Hippocampal formation (tissue), 2 donors: ENCODE measurements at places on chromosomes 12 and 14.

DNA sequence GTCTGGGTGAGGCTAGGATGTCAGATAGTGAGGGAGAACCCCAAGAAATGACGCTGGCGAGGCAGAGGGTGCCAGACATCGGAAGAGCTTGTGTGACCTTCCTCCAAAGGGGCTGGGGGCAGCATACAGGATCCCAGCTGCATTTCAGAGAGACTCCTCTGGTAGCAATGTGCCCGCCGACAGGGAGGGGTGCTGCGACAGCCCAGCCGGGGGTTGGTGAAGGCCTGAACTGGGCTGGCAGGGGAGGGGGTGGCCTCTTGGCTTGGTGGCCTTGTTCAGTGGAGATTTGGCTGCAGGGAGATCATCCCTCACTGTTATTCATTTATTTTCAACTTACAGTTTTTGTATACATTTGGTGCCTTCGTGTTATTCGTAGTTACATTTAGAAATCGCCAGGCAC, 5.2 kb downstream of the TCHP start:
- DNase-seq = no peak

- DNase-seq = no peak
Measured at GRCh38 chr14:79325071-79325470, 886.2 kb downstream of the DIO2 start.

- no peak for DNase-seq
Measured at GRCh38 chr12:62846491-62846890, 88.5 kb downstream of the PPM1H start.

DNA sequence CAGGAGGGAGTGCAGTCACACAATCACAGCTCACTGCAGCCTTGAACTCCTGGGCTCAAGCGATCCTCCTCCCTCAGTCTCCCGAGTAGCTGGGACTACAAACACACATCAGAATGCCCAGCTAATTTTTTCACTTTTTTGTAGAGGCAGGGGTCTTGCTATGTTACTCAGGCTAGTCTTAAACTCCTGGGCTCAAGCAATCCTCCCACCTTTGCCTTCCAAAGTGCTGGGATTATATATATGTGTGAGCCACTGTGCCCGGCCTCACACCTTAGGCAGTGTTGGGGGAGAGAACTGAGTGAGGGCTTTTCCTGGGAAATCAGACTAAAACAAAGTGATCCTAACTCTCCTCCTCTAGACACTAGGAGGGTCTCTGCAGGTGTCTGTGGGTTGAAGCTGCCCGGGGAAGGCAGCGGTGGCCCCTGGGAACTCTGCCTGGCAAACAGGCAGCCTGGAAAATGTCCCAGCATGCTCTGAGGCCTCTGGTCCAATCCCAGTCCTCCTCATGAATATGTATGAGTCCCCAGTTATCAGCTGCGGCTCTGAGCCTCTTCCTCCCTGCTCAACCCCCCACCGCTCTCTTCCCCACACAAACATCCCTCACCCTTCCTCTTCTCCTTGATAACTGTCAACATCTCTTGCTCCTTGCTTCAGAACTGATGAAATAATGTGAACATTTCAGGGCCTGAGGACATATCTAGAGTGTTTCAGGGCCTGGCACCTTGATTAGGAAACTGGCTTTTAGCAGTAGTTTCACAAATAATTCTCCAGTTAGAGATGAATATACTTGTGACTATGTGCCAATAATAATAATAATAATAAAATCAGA, 7.9 kb upstream of the NAA25 start:
- DNase-seq = peak; percentile 92

DNA sequence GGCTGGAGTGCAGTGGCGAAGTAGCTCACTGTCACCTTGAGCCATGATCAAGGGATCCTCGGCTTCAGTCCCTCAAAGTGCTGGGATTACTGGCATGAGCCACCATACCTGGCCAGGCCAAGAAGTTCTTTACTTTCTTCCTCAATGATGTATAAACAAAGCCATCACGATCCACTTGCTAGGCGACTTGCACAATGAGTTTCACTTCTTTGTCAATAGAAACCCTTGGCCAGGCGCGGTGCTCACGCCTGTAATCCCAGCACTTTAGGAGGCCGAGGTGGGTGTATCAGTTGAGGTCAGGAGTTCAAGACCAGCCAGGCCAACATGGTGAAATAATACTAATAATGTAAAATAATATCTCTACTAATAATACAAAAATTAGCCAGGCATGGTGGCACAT, 14.4 kb upstream of the SPSB2 start:
- DNase-seq = no peak

- DNase-seq = no peak
Measured at GRCh38 chr14:20472536-20473169, 3.4 kb downstream of the PNP start.

- no peak for DNase-seq
Measured at GRCh38 chr14:58717813-58718212, 80.1 kb downstream of the DACT1 start.

DNA sequence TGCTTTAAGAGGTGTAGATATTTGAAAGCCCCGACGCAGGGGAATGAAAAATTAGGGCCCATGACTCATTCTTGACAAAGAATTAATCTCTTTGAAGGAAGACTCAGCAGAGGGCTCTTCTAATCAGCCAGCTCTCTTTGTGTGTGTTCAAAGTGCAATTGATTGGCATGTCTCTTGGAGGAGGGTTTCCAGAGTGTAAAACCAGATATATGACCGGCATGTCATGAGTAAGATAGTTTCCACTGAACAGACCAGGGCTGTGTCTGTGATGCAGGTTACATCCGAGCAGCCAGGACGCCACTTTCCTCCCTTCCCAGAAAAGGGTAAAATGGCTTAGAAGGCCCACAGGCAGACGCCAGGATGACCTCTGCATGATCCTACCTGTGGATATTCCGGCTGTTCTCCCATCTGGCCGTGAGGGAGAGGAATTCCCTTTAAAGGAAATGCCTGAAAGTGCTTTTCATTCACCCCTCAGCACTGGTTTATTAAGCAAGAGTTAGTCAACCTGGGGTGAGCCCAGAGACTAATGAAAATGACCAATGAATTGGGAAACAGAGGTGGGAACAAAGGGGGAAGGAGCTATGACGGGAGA, 7.2 kb upstream of the KRT75 start:
- no peak for DNase-seq

- DNase-seq = no peak
Measured at GRCh38 chr12:54565986-54566544, 16.7 kb downstream of the PDE1B start.

DNA sequence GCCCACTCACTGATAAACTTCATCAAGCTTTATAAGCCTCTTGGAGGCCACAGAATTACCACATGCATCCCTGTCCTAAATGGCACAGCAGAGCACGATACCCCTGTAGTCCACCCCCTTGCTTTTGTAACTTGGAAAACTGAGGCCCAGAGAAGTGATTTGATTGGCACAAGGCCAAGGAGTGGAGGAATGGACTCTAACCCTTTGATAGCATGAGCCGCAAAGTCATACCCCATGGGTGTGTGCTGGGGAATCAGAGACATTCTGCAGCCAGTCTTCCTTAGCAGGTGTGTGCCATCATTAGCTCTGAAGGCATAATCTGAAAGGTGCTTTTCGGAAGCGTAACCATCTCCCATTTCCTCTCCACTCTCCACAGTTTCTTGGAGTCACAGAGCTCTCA, 28.5 kb upstream of the PWP1 start:
- DNase-seq = no peak

GRCh38 chr14:47390831-47391504, 284.4 kb downstream of the MDGA2 start:
- no peak for DNase-seq

DNA sequence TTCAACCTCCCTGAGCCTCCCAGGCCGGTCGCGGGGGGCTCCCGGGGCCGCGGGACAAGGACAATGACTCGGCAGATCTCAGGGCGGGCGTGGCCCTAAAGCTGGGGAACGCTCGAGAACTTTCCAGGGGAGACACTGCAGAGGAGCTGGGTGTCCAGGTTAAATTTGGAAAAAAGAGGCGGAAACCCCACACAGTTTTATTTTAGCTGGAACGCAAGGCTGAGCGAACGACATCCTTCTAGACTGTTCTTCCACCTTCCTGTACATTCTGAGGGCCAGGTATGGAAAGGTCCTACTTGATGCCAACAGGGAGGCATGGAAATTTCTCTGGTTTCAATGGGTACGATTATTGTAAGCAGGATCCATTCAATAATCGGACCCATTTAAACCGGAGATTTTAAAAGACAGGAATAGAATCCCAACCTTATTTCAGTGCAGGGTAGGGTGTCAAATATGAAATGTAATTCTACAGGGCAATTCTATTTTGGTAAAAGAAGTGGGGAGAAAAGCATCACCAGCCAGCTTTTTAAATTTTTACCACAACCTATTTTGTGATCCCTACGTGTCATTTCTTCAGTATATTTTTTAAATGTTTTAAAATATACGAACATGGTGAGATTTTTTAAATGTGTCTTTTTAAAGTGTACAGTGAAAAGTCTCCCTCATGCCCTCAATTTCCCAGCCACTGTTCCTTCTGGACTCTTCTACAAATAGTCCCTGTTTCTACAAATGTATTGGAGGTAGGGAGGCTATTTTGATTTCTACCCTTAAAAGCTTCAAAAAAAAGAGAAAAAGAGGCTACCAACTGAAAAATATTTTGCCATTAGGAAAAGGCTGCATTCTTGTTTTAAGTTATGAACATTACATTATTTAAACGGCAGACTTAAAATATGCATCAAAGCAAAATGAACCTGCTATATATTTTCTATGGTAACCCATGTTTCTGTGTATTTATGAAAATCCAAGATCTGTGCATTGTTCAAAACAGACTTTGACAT, 1.1 kb upstream of the UBC start:
- DNase-seq = no peak

DNA sequence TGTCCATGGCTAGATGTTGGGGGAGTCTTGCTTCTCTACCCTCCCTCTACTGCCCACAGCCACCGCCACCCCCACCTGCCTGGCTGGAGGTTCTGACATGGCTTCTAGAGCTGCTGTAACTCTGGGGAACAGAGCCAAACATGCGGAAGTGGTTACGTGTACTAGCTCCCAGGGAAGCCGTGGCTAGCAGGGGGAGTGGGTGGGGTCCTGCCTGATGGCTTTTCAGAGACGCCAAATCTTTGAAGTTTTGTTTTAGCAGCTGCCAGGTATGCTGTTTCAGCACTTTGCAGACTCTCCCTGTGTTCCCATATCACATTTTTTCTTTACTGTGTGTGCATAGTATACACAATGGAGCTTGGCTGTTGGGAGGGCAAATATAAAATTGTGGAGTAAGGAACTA, 150.3 kb downstream of the TGFB3 start:
- DNase-seq = no peak

DNA sequence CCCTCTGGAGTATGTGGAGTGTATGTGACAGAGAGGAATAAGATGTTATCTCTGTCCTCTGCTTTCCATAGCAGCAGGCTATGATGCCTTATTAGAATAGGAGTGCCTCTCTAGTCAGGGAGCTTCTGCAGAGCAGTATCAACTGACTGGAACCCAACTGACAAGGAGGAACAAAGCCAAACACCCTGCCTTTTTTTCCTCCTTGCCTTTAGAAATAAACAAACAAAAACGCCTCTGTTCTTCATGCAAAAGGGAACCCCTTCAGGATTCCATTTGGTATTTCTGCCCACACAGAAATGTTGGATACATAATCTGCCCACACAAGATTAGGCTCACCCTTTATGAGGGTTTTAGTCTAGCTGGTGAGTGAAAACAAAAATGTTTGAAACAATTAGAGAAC, 50.3 kb downstream of the VRK1 start:
- peak; percentile 2 for DNase-seq

GRCh38 chr12:91613223-91613779, 430.7 kb upstream of the DCN start:
- no peak for DNase-seq

GRCh38 chr12:93536766-93537488, 35.5 kb upstream of the SOCS2 start:
- no peak for DNase-seq

DNA sequence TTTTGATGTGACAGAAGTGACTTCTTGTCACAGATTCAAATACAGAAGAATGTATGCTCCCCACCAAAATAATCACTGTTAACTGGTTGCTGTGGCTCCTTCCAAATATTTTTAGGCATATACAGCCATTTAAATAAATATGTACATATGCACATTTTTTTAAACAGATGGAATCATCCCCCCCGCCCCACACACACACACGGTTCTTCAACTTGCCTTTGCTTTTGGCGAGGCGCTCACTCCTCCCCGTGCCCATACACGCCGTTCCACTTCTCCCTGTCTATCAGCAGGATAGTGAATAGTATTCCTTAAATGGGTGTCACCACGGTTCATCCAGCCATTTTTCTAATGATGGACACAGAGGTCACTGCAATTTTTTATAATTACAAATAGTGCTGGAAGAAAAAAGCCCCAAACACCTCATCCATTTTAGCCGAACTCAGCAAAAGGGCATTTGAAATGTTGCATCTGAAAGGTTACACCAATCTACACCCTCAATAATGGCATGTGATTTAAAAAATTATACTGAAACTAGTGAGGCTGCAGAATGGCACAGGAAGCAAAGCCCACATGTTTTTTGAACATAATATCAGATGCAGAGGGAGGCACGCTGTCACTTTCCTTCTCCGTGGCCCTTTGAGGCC, 39.2 kb upstream of the MEG3 start:
- DNase-seq = no peak

- no peak for DNase-seq
Measured at GRCh38 chr12:12797794-12798152, 12.3 kb downstream of the APOLD1 start.

DNA sequence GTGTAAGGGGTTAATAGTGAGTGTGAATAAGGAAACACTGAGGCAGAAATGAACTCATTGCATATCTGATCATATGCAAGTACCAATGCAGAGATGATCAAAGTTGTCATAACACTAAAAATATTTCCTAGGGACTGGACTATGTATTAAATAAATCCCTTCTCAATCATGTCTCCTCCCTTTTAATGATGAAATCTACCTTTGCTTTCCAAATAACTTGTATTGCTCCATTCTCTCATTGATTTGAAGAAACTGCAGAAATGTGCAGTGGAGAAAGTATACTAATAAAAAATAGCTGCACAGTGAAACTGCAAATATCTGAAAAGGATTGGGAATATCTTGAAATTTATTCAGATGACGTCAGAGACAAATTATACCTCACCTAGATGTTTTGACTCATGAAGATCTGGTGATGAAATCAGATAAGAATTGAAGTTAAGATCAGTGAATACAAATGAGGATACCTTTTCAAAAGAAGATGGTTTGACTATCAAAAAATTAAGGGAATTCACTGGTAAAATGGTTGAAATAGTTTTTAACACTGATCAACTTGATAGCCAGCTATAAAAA, 1264.9 kb upstream of the USP15 start:
- no peak for DNase-seq
